ENCODE measurements at places on chromosomes 3 and 15.

- no peak for DNase-seq
Measured at GRCh38 chr3:107877936-107878335, 212.9 kb downstream of the CD47 start.

- DNase-seq = peak; percentile 28
Measured at GRCh38 chr15:74302821-74303359, 64.6 kb downstream of the CYP11A1 start.

DNA sequence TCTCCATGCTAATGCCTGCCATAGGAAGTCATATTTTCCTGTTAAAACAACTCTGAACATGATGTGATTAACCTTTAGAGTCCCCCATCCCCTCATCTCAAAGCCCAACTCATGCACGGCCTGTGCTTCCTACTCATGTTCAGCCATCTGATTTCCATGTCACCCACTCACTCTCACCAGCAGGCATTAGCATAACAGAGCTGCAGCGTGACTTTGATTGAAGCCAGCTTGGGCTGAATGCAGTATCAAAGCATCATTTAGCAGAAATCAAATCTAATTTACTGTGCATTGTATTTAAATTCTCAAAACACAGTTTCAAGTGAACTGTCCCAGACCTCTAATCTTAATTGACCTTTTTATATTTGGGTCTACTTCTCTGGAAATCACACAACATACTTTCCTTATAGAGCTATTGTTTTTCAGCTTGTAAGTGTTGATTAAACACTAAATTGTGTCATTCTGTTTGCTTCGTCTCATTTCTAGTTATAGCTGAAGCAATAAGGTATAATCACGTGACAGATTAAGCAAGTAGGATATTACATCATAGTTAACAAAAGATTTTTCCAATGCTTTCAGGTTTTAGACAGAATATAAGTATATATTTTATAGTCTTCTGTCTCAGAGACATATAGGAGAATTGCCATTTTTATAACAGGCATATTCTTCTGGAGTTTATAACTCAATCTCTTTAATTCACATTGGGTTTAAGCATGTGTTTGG lies 501.5 kb downstream of the ROBO2 start:
- DNase-seq = no peak

DNA sequence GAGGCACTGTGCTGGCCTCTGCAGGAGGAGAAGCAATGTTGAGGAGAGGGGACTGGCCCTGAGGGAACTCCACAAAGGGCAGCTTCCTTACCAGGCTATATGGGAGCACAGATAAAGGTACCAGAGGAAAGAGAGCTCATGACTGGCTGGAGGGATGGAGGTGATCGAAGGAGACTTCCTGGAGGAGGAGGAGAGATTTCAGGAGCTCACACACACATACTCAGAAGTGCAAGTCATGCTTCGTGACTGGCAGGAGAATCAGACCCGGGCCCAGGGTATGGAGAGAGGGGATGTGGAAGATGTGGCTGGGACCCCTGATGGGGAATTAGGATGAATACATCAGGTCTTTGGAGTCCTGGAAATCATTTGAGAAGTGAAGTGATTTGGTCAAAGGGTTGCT lies 85.4 kb downstream of the ABHD5 start:
- DNase-seq = no peak

- no peak for DNase-seq
Measured at GRCh38 chr3:71512544-71512943, 71.0 kb downstream of the FOXP1 start.

GRCh38 chr3:152399374-152399773 lies 130.6 kb downstream of the MBNL1 start:
- no peak for DNase-seq

GRCh38 chr15:59993950-59994401 lies 10.1 kb upstream of the FOXB1 start:
- DNase-seq = no peak

- no peak for DNase-seq
Measured at GRCh38 chr15:40409366-40409765, 3.8 kb downstream of the IVD start.

GRCh38 chr3:112437146-112438022 lies 61.9 kb downstream of the BTLA start:
- no peak for DNase-seq

DNA sequence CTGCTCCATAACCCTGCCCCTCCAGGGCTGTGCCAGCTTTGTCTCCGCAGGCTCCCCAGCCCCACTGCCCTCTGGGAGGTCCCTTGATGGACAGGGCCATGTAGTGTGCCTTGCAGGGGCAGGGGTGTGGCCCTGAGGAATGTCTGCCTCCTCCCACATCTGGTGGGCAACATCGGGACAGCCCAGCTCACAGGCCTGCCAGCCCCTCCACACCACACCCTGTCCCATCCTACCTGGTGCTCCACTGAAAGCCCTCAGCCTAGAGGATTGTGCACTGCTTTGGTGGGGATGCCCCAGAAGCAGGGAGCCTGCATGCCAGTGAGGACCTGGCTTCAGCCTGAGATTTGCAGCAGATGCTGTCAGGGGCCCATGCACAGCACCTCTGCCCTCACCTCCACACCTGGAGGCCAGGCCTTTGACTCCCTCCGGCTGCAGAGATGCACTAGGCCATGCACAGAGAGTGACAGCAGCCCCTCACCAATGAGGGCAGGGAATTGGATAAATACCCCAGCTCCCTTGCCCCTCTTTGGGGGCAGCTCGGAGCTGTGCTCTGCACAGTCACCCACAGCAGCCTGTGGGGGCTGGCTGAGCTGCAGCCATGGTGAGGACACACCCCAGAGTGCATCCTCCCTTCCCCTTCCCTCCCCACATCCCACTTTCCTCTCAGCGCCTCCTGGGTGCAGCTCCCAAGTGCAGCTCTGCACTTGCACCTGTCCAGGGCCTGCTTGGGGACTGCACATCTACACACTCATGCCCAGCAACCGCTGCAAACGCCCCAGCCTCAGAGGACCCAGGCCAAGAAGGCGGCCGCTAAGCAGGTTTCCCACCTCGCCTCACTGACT lies 2.7 kb downstream of the C3orf22 start:
- DNase-seq = no peak

GRCh38 chr15:77025083-77025901 lies 30.4 kb downstream of the PSTPIP1 start:
- DNase-seq = peak; percentile 0

- no peak for DNase-seq
Measured at GRCh38 chr3:51343918-51344687, 41.0 kb upstream of the MANF start.

GRCh38 chr15:35005933-35006332 lies 17.8 kb upstream of the ZNF770 start:
- no peak for DNase-seq

GRCh38 chr3:66552846-66553245 lies 52.0 kb upstream of the LRIG1 start:
- DNase-seq = no peak

GRCh38 chr3:21449738-21450137 lies 301.3 kb downstream of the ZNF385D start:
- DNase-seq = no peak

DNA sequence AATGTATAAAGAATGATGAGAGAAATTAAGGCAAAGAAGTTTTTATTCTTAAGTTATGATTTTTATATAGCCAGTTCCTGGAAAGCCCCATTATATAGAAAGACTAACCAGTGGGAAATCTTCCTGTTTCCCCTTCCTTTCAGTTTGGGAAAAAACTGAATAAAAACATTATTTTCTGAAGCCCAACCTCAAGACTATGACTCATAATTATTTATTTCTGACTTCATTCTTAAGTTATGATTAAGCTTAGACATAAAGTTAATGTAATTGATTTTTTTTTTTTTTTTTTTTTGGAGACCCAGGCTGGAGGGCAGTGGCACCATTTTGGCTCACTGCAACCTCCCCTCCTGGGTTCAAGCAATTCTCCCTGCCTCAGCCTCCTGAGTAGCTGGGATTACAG lies 55.8 kb downstream of the TRPC1 start:
- DNase-seq = no peak

- no peak for DNase-seq
Measured at GRCh38 chr15:40999190-40999589, 45.9 kb downstream of the CHAC1 start.

GRCh38 chr3:52305926-52306325 lies 10.2 kb upstream of the DNAH1 start:
- no peak for DNase-seq

DNA sequence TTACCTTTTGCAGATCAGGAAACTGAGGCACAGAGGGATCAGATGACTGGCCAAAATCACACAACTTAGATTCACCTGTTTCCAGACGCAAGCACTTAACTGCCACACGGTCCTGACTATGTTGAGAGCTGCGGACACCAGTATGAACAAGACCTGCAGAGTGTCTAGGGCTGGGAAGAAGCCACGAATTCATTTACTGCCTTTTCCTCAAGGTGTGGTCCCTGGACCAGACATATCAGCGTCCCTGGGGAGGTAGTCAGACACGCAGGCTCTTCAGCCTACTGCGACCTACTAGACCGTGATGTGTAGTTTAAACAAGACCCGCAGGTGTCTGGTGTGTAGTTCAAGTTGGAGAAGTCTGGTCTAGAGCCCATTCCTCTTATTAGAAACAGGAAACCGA lies 541 bp upstream of the SLC6A11 start:
- DNase-seq = no peak

- no peak for DNase-seq
Measured at GRCh38 chr3:156763931-156764720, 62.0 kb upstream of the LEKR1 start.

DNA sequence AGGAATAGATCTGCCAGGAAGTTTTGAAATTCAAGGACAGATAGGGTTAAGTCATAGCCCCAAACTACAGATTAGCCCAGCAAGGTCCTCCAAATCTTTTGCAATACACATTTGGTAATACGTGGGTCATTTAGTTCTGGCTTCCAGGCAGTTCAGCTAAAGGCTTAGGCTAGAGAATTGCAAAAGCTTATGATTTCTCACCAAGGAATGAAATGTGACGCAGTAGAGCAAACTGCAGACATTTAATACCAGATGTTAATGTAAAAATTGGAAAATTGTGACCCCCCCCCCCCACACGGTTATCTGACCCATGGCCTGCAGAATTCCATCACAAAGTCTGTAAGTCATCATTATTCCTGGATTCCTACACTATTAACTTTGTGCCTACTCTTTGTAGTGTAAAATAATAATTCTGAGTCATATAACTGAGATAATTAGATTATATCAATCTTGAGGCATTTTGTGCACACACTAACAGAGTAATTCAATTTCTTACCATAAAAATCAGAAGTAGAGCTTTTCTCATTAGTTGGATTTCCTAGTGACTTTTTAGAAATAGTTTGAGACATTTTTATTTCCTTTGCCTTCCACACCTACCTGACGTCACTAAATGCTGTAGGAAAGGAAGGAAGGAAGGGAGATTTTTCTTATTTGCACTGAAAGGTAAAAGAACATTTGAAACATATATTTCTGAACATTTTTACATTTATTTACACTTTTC lies 235.2 kb downstream of the DTWD1 start:
- DNase-seq = no peak

DNA sequence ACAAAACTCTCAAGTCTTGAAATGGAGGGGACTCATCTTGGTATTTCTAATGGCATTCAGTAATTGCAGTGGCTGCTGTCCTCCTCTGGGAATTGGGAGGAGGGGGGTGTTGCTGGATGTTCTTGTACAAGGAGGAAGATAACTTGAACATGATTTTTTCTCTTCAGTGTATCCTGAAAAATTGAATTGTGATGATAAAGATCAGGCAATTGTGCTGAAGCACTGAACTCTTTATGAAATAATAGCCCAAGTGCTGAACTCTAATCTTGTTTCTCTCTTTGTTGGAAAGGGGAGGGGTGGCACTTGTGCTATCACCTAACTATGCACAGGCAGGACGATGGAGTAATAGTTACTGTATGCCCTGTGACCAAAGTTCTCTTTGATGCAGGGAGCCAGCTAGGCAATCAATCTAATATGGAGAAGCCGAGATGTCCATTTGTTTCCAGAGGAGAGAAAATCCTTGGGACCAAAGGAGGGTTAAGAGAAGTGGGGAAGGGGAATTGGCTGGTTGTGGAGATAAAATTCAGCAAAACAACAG lies 68.1 kb upstream of the ATP2C1 start:
- DNase-seq = no peak

GRCh38 chr3:158532099-158532734 lies 38.8 kb upstream of the MLF1 start:
- no peak for DNase-seq

- DNase-seq = no peak
Measured at GRCh38 chr3:12961007-12961696, 112.1 kb downstream of the IQSEC1 start.

DNA sequence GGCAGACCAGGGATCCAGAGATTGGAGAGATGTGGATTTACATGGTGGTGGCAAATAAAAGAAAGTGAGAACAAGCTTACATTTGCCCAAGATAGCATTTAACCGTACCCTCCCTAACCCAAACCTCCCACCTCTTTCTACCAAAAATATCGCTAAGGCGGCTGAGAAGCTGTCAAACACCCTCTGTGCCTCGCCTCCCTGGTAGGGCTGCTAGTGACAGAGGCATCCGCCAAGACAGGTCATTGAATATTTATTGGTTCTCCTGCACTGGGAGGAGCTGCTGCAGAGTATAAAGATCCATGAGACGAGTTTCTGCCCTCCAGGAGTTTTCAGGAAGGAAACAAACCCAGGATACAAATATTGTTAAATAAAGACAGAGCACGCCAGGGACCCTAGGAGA lies 107.3 kb upstream of the TMC3 start:
- DNase-seq = no peak

- no peak for DNase-seq
Measured at GRCh38 chr3:60703956-60704736, 547.1 kb downstream of the FHIT start.

GRCh38 chr3:152729906-152730305 lies 105.0 kb upstream of the P2RY1 start:
- DNase-seq = no peak

- DNase-seq = peak; percentile 74
Measured at GRCh38 chr15:101320501-101321052, 25.5 kb upstream of the SNRPA1 start.

DNA sequence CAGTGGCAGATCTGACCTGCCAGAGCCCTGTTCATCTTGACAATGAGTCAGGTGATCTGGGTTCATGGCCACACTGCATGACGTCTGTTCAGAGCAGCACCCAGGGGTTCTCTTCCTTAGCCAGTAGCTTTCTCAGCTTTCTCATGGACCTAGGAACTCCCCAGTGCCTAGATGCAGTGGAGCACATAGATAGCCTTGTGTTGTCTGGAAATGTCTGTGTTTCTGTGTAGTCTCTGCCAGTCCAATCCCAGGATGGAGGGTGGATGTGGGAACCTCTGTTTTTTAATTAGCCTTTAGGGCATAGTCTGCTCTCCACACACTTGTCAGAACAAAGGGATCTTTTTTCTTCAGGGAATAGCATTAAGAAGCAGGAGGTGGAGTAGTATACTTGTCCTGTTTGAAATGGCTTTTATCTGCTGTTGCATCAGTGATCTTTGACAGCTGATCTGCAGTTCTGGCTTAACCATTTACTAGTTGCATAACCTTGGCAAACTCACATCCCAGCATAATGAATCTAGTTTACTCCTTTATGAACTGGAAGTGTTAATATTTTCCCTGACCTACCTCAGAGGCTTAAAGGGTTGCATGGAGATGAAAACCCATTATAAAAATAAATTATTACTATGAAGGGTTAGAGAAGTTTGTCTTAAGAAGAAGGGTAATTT lies 16.1 kb upstream of the CACNA1D start:
- DNase-seq = no peak

GRCh38 chr15:39596358-39597051 lies 15.6 kb downstream of the THBS1 start:
- no peak for DNase-seq

GRCh38 chr3:134004841-134005240 lies 24.9 kb downstream of the SLCO2A1 start:
- no peak for DNase-seq

GRCh38 chr3:98811048-98811447 lies 47.9 kb downstream of the ST3GAL6 start:
- DNase-seq = no peak

All from stimulated activated CD4-positive, alpha-beta T cell treated with anti-CD3 and anti-CD28 coated beads, Interleukin-1b, Interleukin-23, amount 100 ng/mL, for 48 hours (primary cell).